T1000 (cell line): ENCODE measurements at places on chromosomes 12 and 14.

DNA sequence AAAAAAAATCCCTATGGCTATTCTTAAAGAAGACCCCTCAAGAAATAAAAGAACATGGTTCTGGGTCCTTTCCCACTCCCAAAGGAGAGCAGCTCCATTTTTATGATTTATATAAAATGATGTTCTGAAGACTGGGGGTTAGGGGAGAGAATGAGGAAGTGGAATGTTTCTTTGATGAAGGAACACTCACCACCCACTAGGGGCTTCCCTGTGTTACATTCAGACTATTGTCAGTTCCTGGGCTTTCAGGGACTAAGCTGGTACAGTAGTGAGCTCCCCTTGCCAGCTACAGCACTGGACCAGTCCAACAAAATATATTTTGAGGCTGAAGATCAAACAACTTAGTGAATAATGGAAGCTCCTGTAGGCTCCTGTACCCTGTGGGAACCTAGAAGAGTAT lies 98.9 kb downstream of the HMGA2 start:
- no peak for DNase-seq

- DNase-seq, result no peak
Measured at GRCh38 chr12:101501410-101501995, 26.4 kb downstream of the SPIC start.

GRCh38 chr14:29799464-29800095 lies 128.1 kb downstream of the PRKD1 start:
- no peak for DNase-seq

DNA sequence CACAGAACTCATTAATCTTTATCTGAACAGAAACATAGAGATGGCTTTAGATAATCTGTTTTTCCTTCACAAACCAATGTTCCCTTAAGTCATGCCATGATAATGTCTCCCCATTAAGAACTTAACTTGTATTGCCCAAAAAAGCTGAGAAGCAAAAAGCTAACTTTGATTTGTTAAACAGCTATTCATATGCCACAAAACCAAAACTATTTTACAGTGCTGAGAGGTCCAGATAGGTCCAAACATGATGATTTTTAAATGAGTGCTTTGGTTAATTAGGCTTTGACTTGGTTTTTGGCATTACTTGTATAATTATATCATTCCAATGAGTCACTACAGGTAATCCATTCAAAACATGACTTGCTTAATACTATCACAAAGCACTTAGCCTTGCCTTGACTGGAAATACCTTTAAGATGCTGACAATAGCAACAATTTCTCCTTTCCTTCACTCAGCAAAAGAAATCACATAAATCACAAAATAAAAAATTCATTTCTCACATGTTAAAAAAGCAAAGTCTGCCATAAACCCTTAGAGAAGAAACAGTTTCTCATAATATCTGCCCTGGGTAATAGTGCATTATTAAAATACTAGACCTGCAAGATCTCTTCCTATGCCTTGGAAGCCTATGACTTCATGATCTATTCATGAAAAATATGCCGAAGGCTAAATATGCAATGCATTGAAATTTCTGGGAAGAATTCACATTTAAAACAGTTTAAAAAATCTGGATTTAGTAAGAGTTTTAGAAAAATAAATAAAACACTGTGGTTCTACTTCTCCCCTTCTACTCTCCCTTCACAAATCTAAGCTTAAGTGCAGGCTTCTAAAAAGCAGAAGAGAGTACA lies 52.0 kb upstream of the SAV1 start:
- DNase-seq, result no peak

GRCh38 chr12:42612231-42612613 lies 22.7 kb upstream of the PRICKLE1 start:
- no peak for DNase-seq

- no peak for DNase-seq
Measured at GRCh38 chr14:82390586-82390985, 856.9 kb upstream of the SEL1L start.

DNA sequence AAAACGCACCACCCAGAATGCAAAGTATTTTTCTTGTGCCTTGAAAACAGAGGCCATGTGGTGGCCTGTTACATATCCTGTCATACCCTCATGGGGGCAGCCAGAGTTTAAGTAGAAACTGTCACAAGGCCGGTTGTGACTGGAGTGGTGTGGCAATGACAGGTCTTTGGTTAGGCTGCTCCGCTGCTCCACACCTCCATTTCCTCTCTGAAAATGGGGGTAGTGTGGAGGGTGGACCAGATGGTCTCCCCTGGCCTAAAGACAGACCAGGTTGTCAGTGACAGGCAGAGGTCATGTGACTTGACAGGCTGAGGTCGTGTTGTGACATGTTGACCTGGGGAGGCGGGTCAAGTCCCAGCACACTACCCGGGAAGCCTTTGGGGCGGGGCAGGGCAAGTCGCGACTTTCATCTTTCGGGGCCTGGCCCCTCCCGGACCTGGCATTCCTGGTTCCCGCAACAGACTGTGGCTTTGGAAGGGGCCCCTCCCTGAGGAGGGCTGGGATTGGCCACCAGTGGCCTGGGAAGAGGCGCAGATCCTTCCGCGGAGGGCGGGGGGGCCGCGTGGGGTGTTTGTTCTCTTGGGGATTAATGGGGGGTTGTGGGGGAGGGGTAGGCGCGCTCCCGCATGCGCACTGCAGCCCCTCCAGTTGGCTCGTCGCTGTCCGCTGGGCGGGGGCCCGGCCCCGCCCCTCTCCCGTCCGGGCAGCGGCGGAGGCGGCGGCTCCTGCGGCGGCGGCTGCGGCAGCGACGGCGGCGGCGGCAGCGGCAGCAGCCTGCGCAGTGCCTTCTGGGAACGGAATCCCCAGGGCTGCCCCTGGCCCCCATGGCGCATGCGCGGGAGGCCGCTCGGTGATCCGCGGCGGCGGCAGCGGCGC lies at the start of gene MBD6:
MBD6 (plus strand) TSS at position 814 of the 876 bp plus-strand sequence. CDS start 1,480 bp downstream, outside the sequence.
- peak; percentile 90 for DNase-seq
